Stimulated activated CD4-positive, alpha-beta T cell treated with anti-CD3 and anti-CD28 coated beads, Interleukin-15, amount 100 ng/mL, for 48 hours (primary cell): ENCODE measurements at places on chromosomes 13 and 19.

- DNase-seq: no peak
These were observed 43.9 kb downstream of the SIAH3 start for GRCh38 chr13:45807520-45808099.

- no peak for DNase-seq
These were observed 37.3 kb downstream of the DNAJC3 start for GRCh38 chr13:95714142-95714832.

GRCh38 chr13:23025864-23026608, 154.7 kb upstream of the SGCG start:
- no peak for DNase-seq

- no peak for DNase-seq
These were observed 1.3 kb upstream of the CCNE1 start for GRCh38 chr19:29810504-29810871.

DNA sequence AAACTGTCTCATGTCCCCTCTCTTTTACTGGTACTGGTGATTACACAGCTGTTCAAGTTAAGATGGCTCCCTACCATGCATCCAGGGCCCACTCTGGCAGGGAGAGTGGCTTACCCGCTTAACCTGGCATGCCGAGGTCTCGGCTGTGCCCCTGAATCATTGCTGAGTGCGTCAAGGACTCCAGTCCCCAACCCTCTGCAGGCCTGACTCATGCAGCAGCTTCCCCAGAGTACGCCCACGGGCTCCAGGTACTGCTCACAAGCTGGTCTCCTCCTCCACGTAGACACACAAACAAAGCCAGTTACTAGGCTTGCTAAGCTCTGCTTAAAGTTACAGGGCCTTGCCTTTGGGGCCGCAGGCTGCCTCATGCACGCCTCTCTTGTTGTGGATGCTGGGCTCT, 447.4 kb downstream of the COG6 start:
- peak; percentile 96 for DNase-seq

GRCh38 chr13:21235174-21235573, 58.7 kb downstream of the MRPL57 start:
- no peak for DNase-seq

DNA sequence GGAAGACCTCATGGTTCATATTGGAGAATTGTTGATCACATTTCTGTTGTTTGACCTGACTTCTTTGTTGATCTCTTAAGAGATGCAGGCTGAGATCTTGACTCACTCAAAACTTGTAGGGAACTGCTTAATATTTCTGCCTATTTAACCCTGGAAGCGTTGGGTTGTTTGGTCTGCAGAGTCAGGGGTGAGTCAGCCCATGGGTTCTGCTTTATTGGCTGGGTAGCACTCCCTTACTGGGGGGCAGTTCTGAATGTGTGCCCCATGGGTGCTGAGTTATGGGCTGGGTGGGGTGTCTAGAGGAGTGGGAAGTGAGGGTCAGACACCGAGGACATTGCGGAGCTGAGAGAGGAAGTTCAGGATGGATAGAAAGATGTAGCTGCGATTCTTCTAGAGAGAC, 87.9 kb downstream of the LRCH1 start:
- DNase-seq: no peak

DNA sequence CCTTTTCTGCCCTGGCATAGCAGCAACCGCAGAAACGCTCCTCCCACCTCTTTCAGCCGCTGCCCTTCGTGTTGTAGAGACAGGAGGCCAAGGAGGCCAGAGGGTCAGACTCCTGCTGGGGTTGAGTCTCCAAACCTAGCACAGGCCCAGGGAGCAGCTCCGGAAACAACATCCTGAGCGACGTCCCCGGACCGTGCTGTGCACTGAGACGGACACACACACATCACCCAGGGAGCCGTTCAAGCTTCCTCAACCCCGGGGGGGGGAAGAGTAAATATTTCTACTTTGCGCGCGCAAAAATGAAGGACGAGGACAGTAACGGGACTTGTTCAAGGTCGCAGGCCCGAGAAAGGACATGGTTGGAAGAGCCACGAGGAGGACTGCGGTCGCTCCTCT, 657 bp downstream of the ZNF550 start:
- DNase-seq: no peak

- no peak for DNase-seq
These were observed 100.0 kb downstream of the RNF17 start for GRCh38 chr13:24863748-24864540.
